SHP77 (cell line): ENCODE measurements at places on chromosomes 4 and X.

DNA sequence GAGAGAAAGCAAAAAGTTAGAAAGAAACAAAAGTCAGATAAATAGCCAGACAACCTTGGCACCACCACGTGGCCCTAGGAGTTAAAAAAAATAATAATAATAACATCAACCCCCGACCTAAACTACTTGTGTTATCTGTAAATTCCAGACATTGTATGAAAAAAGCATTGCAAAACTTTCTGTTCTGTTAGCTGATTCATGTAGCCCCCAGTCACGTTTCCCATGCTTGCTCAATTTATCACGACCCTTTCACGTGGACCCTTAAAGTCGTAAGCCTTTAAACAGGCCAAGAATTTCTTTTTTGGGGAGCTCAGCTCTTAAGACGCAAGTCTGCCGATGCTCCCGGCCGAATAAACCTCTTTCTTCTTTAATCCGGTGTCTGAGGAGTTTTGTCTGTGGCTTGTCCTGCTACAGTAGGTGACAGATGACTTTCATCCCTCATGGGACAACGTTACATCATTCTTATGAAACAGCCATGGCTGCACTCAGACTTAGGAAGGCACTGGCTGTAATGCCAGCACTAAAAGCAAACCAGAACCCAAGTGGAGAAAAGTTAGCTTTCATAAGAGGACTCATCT lies 520 bp downstream of the ACOX3 start:
- peak; percentile 18 for DNase-seq

GRCh38 chrX:148501386-148502066 lies 1.1 kb downstream of the AFF2 start:
- DNase-seq: no peak

GRCh38 chr4:151322570-151322969 lies 2.8 kb downstream of the SH3D19 start:
- DNase-seq: no peak

DNA sequence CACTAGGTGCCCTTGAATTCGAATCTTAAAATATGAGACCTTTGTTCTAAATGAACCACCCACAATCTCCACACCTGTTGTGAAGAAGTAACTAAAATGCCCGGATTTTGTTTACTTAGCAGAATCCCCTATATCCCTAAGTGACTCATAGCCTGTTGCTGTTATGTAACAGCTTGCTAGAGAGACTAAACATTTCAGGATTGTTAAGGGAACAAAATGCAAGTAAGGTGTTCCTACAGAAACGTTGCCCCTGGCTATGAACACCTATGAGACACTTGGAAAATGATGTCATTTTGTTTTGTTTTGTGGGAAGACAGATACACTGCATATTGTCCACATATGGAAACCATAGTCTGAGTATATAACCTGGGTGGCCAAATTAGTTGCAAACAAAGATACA lies 24.2 kb upstream of the MXRA5 start:
- DNase-seq: no peak

GRCh38 chr4:146975527-146975926 lies 29.9 kb upstream of the TTC29 start:
- DNase-seq: peak; percentile 82

DNA sequence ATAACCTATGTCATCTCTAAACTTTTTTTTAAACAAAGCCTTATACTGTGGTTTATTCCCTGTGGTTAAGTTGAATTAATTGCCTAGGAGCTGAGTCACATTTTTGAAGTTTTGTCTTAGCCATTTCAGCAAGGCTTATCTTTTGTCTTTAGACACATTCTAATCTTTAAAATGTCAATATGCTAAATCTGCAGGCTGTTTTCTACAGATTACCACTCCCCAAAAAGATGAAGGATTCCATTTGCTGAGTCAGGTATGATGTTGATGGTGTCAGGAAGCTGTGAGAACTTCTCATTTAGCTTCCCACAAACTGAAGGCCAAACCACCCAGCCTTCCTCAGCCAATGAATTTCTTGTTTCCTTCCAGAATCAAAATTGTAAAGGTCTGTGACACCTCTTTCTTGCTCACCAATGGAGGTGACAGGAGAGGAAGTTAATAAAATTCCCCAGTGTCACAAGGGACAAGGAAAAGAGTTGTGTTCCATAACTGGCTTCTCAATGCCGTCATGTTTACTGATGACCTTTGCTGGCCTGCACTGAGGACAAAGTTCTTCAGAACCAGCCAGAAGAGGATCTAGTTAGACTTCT lies 3.7 kb upstream of the CXCL6 start:
- no peak for DNase-seq

DNA sequence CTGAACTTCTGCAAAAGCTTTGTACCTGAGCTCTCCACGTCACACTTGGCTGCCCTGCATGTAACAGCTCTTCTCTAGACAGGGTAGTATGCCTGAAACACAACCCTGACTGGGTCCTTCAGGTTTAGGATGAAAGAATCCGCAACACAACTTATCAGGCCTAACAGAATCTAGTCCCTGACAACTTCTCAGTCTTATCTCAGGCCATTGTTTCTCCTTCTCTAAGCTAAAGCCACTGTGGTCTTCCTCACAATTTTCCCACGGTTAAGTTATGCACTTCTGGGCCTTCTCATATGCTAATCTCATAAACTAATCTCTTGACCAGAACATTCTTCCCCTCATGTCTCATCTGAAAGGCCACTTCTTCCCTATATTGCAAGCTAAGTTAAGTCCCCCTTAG lies 10.8 kb upstream of the TMPRSS11B start:
- no peak for DNase-seq

DNA sequence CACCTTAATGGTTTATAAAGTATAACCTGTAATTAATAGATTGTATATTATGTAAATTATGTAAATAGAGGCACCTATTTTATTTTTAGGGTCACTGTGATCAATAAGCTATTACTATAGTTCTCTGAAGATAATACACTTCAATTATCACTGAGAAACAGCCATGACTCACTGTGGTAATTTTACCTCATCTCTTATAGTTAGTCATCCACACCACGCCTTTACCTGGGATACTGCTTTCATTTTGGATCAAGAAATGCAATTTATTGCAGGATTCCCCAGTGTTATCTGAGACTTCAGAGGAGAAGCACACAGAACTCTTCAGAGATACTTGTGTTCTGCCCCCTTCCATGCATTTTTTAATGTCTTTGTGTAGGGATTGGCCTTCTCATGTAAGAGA lies 348.1 kb upstream of the ATOH1 start:
- DNase-seq: no peak

DNA sequence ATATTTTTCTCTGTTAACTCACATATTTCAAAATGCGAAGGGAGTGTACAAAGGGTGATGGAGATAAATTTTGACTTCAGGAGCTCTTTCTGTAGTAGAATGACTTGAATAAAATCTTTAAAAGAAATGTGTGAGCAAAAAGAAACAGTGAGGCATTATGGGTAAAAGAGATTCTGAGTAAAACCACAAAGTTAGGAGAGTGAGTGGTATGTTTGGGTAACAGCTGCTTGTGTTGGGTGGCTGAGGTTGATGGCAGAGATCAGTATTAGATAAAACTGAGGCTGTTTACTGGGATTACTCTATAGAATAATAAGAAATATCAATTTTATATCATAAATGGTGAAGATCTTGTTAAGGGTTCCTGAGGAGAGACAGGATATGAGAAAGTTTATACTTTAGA lies 434.2 kb upstream of the AMOT start:
- no peak for DNase-seq

DNA sequence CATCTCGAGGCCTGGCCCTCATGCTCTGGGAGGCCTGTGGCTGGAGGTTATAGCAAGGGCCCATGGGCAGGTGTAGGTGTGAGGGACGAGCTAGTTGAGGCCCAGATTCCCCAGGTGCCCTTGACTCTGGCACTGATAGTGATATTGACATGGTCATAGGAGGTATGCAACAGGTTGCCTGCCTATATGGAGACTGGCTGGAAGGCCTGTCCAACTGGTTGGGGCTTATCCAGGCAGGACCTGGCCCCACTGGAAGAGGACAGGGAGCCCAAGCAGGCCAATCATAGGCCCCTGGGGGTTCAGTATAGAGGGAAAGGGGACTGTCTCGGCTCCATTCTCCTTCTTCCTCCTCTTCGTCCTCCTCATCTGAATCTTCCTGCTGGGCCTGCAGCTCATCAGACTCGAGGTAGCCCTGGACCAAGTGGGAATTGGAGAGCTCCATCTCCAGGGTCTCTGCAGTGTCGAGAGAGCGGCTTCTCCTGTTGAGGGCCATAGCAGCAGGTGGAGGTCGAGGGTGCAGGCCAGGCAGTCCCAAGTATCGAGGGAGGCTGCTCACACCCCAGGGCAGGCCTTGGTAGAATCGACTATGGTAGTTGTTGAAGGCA lies 15.3 kb downstream of the AMER1 start:
- no peak for DNase-seq
